ENCODE measurements at places on chromosomes 5 and 9. TPM values are rescaled to one million over a fixed set of nuclear protein-coding genes. Genes with fewer than 3 reads are reported as not detected.

DNA sequence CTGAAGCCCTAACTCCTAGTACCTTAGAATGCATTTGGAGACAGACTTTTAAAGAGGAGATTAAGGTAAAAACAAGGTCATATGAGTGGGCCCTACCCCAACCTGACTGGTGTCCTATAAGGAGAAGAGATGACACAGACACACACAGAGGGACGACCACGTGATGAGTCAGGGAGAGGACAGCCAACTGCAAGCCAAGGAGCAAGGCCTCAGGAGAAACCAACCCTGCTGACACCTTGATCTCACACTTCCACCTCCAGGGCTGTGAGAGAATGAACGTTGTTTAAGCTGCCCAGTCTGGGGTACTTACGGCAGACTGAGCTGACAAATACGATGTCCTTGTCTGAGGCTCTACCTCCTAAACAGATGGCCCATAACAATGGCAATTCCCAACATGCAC lies 93.6 kb downstream of the ROR2 start:
- DNase-seq, result no peak

DNA sequence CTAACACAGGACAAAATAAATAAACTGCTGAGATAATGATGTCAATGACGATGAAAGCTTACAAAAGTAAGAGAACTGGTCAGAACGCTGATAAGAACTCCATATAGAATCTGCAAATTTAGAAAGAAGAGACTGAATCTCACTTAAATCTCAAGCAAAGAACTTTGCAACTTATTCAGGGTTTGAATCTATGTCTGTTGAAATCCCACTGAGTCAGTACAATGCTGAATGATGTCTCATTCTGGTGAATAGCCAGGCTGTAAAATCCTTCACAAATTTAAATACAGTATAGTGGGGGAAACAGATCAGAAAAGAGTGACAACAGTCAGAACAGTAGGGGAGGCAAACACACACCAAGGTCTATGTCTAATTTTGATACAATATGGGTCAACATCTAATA lies 38.9 kb upstream of the NR3C1 start:
- DNase-seq, result no peak

- DNase-seq, result peak; percentile 83
Observed at GRCh38 chr9:89497978-89498851, at the start of gene SEMA4D. SEMA4D (minus strand) TSS chr9:89498113; CDS start chr9:89405456, 92,657 bp downstream.

Gene SH3RF2
- total RNA-seq, result 0.26 TPM

DNA sequence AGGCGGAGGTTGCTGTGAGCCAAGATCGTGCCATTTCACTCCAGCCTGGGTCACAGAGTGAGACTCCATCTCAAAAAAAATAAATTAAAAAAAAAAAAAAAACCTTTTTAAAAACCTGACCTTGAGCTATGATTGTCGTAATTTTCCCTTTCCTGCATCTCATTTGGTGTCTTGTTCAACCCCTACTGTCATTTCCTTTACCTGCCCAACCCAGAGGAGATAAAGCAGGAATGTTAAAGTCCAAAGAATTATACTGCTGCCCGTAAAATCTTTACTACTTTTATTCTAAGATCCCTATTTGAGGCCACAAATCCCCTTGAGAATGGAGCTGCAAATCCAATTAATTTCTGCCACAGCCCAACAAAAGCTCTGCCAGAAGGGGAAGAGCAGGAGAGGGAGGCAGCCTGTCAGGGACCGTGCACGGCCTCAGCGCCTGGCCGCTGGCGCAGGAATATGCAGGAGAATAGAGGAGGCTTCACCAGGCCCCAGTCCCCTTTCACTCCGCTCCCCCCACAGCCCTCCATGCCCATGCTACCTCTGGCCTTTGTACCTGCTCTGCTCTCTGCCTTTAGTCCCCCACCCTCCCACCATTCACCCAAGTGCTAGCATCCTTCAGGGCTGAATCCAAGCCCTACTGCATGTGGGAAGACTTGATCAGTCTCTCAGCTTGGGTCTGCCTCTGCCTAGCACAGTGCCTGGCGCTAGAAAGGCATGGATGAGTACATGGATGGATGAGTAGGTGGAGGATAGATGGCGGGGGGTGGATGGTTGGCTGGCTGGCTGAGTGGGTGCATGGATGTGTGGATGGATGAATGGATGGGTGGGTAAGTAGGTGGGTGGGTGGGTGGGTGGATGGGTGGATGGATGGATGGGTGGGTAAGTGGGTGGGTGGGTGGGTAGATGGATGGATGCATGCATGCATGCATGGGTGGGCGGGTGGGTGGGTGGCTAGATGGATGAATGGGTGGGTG lies 99.8 kb upstream of the SARDH start:
- no peak for DNase-seq

Gene NUDT12
- total RNA-seq, result 12.4 TPM

DNA sequence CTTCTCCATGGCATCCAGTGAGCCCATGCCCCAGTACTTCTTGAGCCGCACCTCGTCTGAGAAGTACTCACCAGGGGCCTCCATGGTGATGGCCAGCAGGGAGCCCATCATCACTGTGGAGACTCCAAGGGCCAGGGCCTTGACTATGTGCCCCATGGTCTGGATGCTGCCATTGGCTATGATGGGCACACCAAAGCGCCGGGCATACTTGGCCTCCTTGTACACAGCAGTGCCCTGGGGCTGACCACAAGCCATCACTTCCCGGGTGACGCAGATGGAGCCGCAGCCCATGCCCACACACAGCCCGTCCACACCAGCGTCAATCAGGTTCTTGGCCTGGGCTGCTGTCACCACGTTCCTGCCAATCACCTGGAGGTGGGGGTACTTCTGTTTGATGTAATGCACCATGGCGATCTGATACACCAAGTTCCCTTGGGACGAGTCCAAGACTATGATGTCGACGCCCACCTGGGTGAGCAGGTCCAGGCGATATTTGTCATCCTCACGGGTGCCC lies 7.0 kb upstream of the DCAF12 start:
- DNase-seq, result no peak

GRCh38 chr9:24832307-24832706 lies 286.6 kb upstream of the IZUMO3 start:
- no peak for DNase-seq

DNA sequence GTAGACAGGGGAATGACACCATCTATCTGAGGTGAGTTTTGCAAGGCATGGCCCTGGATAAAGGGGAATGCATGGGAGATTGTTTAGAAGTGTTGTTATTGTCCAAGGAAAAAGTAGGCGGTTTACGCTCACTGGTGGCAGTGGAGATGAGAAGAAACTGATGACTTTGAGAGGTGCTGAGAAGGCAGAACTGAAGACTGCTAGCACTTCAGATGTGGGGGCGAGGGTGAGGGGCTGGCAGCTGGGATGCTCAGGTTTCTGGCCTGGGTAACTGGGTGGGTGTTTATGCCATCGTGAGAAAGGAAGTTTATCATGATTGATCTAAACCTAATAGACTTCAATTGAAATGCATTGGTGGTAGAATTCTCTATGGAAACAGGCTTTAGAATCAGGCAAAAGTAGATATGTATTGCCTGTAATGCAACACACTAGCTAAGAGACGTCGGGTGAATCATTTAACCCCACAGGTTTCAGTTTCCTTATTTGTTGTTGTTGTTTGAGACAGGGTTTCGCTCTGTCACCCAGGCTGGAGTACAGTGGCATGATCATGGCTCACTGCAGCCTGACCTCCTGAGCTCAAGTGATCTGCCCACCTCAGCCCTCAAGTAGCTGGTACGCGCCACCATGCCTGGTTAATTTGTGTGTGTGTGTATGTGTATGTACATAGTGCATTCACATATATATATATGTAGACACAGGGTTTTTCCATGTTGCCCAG lies 123.5 kb downstream of the SLC24A2 start:
- no peak for DNase-seq

DNA sequence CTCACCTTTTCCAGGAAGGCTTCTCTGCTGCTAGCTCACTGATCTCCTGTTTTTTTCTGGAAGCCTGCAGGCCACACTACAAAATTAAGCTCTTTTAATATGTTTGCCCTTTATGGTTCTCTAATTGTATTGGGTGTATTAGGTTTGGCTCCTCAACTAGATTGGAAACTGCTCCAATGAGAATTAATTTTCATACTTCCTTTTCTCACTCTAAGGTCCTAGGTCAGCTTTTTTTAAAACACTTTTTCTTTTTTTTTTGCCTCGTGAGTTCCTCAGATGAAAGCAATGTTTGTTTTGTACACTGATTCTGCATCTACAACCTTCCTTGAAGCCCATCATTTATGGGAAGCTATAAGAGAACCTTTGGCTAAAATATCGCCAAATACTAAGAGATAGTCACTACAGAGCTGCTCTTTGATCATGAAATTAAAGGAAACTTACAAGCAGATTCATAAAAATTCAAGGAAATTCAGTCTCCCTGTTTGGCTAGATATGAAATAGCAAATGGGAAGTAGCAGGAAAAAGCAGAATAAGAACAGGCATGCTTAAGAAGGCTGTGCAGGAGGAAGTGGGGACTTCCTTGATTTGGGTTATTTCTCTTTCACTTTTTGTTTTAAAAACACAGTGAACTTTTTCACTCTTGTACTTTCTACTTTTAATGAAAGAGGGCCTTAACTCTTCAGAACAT lies 55.2 kb upstream of the FYB1 start:
- no peak for DNase-seq

Gene PTTG1
- 40.0 TPM for total RNA-seq

DNA sequence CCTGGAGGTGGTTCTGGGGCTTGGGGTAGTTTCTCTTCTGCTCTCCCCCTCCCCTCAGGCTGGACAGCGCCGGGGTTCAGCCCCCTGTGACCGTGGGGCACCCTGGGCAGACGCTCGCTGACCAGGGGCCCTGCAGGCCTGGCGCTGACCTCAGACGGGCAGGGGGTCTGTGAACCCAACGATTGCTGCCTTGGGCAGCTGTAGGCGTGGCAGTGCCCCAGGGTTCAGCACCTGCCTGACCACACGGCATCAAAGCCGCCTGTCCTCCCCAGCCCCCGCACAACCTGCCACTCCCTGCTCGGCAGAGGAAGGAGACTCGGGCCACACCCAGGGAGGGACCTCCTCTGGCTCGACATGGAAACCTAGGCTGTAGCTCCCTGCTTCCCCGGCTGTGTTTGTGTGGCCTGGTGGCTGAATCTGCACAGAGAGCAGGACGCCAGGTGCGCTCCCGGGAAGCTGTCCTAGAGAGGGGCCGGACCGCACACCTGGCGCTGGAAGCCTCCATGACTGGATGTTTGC lies 12.2 kb downstream of the LCN12 start:
- DNase-seq, result no peak

Gene PCDHAC1
- total RNA-seq, result not detected

Gene RAD1
- total RNA-seq, result 30.9 TPM

Gene PCDHB11
- 7.6 TPM for total RNA-seq

Gene SPINK7
- total RNA-seq, result not detected
